ENCODE measurements at places on chromosomes 3 and 15.

DNA sequence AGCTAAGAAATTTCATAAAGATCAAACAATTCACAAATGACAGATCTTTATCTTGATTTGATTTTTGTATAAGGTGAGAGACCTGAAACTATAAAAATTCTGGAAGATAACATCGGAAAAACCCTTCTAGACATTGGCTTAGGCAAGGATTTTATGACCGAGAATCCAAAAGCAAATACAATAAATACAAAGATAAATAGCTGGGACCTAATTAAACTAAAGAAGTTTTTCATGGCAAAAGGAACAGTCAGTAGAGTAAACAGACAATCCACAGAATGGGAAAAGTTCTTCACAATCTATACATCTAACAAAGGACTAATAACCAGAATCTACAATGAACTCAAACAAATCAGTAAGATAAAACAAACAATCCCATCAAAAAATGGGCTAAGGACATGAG is 116.9 kb upstream of the BCHE start:
- no peak for DNase-seq

DNA sequence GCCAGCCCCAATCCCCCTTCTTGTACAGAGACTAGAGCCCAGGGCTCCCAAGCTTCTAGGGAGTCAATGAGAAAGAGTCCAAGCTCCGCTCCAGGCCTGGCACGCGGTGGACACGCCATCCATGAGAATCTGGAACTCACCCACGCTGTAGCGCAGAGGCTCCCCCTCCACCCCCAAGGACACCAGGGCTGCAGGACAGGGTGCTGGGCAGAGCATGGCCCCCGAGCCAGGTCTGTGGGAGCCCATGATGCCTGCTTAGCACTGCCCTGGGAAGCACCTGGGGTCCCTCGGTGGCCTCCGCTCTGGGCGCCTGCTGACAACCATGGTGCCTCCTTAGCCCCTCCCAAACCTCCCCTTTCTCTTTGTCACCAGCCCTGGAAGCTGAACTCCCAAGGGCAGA is 28.5 kb downstream of the ACSBG1 start:
- no peak for DNase-seq

DNA sequence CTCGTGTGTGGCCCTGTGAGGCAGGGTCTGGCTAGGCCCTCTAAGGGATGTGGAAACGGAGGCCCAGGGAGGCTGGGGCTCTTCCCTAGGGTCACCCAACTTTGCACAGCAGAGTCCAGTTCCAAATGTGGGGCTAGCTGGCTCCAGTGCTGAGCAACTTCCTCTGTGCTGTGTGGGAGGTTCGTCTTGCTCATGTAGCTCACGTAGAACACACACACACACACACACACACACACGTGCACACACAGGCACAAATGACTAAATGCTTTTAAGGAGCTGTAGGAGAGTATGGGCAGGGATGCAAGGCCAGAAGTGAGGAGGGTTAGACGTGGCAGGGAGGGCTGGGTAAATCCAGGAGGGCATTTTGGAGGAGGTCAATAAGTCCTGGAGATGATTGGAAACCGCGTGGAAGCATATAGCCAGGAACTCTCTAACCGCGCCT is 213.8 kb downstream of the RPLP1 start:
- DNase-seq: no peak

GRCh38 chr15:85318048-85318731 is 62.2 kb upstream of the AKAP13 start:
- no peak for DNase-seq

DNA sequence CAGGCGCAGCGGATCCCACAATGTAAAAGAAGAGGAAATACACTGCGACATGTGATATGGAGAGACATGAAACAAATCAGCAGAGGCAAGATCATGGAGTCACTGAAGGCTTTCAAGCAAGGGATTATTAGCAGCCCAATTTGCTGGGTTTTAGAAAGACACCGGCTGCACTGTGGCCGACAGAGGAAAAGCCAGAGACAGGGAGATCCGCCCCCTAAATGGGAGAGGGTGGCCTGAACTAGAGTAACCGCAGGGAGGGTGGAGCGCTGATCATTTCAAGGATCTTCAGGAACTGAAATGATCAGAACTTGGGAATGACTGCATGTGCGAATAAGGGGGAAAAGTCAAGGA is 612 bp upstream of the C15orf40 start:
- DNase-seq: peak; percentile 37

DNA sequence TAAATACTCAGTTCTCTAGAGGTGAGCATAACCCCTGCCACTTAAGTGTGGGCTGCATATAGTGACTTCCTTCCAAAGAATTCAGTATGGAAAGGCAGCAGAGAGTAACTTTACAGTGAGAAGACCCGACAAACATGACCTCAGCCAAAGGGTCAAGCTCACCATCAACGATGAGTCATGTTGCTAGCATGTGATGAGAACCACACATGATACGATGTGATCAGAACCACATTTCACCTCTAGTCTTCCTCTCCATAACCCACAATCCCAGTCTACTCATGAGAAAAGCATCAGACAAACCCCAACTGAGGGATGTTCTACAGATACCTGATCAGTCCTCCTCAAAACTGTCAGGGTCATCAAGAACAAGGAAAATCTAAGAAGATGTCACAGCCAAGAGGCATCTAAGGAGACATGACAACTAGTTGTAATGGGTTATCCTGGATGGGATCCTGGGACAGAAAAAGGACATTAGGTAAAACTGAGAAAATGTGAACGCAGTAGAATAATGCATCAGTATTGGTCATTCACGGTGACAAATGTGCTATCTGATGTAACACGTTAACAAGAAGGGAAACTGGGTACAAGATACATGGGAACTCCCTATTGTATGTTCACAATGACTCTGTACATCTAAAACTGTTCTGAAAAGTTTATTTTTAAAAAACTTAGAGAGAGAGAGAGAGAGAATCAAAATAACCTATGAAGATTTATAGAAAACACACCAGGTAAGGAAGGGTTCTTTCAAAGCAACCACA is 28.3 kb downstream of the SEC61A1 start:
- DNase-seq: no peak

DNA sequence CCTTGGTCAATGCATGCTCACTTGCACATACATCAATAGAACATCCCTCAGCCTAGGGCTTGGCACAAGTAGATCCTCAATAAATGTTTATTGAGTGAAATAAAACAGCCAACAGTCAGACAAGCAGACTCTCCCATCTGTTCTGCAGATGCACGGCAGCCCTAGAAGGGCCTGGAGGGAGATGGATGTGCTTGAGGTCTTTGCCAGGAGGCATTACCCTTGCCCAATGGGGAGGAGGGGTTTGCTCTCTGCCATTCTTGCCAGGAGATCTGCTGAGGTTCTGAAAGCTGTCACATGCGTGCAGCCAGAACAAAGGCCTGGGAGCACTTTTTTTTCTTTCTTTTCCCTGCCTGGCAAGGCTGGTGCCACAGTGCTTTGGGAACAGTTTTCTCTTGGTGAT is 349.3 kb upstream of the THRB start:
- no peak for DNase-seq

- no peak for DNase-seq
Observed at GRCh38 chr3:195876297-195877064, 31.9 kb downstream of the TNK2 start.

- DNase-seq: no peak
Observed at GRCh38 chr3:171184372-171184771, 157.9 kb upstream of the SLC2A2 start.

DNA sequence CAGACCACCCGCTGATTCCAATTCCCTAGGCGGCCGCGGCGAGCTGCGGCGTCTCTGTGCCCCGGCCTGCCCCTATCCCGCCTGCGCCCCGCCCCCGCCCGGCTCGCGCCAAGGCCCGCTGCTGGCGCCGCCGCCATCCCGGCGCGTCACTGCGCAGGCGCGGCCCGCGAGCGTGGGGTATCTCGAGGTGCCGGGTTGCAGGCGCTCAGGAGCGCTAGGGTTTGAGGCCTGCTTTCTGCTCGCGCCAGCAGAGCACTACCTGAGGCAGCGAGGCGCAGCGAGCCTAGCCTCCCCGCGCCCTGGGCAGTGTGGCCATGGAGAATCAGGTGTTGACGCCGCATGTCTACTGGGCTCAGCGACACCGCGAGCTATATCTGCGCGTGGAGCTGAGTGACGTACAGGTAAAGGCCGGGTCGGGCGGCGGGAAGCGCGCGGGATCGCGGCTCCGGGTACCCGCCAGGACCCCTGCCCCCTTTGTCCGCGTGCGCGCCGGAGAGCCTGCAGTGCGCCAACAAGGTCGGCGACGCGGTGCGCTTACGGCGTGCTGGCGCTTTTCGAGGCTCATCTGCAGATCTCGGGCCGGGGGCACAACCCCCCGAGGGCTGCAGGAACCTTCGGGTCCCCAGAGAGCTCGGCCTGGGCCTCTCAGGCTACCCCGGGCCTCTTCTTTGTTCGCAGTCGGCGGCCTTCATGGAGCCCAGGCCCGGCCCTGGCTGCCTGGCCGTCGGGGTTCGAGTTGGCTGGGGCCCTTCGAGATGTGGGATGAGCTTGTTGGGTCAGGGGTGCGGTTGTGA is at the start of gene HACD3:
TSS of gene HACD3 (plus strand) at position 146 of the 794 bp plus-strand sequence. CDS start at position 315, 169 bp downstream.
- DNase-seq: peak; percentile 82

DNA sequence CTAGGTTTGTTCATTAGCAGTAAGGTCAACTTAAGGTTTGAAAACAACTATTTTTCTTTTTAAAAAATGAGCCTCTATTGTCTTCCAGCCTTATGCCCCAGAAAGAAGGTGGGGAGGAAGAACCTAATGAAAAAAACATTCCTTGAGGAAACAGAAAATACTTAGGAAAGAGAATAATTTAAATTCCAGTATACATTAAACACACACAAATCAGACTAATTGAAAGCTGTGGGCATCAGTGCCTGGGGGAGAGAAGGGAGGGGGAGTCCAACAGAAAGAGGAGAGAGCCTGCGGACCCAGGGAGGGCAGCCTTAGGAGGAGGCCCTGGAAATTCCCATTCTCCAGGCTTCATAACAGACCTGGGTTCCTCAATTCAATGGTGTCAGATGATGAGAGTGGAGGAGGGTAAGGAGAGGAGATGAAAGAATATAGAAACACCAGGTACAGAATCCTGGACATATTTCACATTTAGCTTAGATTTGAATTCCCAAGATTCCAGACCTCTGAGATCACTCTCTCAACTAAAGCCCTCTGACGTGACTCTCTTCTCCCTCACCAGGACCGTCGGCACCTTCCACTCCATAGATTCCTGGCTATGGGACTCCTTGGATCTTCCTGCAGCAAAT is 320.5 kb upstream of the UMPS start:
- DNase-seq: no peak

DNA sequence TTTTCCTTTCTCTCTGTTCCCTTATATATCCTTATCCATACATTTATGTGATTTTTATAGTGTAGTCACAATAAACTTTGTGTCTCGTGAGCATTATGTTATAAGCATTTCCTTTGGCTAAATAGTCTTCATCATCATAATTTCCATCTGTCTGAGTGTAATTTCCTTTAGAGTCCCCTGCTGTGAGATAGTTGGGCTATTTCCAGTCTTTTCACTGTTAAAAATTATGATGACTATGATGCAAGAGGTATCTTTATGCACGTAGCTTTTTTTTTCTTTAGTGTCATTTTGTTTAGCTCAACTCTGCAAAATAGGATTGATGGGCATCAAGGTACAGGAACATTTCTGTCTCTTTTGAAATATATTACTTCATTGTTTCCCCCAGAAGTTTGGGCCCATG is 26.9 kb upstream of the CA12 start:
- no peak for DNase-seq

GRCh38 chr3:192332386-192333291 is 394.7 kb downstream of the FGF12 start:
- DNase-seq: no peak

DNA sequence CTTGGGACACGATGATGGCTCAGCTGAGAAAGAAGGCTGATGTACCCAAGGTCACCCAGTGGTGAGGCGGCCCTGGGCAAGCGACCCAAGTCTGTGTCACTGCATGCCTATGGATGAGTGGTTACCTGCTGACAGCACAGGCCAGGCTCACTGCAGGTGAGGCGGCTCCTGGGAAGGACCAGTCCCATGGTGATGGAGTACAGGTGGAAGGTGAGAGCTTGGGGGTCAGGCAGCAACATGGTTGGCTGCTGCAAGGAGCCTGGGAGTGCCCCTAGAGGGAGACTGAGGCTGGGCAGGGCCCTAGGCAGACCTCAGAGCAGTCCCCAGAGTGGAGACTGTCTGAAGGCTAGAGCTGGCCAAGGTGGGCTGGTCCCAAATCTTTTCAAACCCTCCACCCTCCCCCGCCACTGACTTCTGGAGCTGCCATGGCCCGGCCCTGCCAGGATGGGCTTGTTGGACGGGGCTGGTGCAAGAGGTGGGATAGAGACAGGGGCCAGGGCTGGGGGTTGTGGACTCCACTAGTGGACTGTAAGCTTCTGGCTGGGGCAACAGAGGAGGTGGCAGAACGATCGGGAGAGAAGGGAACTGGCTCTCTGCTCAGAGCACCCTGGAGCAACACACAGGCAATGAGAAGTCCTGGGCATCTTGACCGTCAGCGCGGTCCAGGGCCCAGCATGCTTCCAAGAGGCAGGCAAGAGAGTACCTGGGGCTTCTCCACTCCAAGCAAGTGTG is 72.5 kb upstream of the SLC6A11 start:
- DNase-seq: no peak

DNA sequence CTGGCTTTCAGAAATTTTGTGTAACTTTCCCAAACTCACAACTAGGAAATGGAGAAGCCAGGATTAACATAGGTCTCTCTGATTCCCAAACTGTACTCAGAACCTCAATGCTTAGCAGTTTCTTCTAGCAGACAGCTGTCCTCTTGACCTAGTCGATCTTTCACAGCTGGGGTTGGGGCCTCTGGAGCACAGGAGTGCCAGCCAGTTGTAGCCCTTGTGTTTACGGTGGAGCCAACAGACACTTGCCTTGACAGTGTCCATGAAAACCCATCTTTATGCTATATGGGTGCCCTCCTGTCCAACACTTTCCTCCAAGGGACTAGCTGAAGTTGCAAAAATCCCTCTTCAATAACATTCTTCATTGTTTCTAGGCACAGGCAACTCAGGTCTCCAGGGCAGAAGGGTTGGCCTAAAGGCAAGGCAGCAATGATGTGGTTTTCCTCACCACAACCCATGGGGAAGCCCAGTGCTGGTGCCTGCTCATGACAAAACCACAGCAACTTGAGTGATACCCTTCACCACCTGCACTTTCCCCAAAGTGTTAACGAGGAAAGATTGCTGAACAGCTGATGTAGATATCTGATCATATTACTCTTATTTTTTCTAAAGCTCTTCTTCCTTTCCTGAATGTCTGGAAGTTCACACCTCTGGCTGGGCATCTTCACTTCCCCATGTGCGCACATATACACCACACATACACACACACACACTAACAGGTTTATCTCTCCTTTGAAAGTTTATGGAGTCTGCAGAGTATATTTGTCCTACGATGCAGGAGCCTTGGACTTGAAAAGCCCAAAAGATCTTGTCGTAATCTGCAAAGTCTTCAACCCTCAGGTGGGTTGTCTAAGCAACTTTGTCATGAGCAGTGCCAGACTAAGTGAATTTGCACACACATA is 11.0 kb upstream of the KNG1 start:
- DNase-seq: no peak

- no peak for DNase-seq
Observed at GRCh38 chr15:93235926-93236780, 147.1 kb upstream of the RGMA start.

GRCh38 chr3:47003461-47004368 is 24.2 kb downstream of the NBEAL2 start:
- no peak for DNase-seq

GRCh38 chr3:126947429-126947828 is 35.5 kb upstream of the PLXNA1 start:
- DNase-seq: no peak
